ENCODE measurements at places on chromosomes 5 and 9. TPM values are rescaled to one million over a fixed set of nuclear protein-coding genes. Genes with fewer than 3 reads are reported as not detected.

GRCh38 chr5:103942587-103943186 lies 380.1 kb upstream of the NUDT12 start:
- no peak for DNase-seq

- DNase-seq: no peak
Observed at GRCh38 chr5:25649628-25650265, 1005.0 kb upstream of the CDH10 start.

DNA sequence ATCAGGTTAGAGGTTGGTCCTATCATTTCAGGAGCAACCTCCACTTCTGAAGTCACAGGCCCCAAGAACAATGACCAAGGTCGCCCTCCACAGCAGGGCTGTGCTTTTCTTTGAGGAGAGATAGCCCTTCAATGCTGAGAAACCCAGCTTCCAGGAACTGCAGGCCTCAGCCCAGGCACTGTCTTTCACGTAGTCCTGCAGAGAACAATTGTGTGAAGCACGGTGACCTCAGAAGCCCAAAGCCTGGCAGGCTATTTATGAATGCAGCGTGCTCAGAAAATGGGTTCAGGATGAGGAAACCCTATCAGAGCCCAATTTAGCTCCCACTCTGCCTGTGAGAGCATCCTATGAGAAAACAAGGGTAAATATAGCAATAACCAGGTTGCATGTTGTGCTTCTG lies 388.3 kb downstream of the PLK2 start:
- no peak for DNase-seq

DNA sequence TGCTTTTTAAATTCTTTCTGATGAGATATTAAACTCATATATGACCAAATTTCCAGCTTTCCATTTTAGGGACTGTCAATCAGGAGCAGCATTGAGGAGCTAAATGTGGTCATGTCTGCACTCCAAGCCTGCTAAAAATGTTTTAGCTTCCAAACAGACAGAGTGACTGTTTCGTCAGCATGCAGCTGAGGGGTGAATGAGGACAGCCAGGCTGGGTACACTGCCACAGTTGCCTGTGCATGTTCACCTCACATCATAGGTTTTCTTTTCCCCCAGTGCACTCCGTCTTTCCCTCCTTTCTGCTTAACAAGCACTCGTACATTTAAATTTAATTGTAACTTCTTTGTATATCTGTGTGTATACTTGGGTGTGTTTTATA lies 138.1 kb downstream of the ARRDC3 start:
- DNase-seq: no peak

UQCRQ gene
- 187 TPM for total RNA-seq

GRCh38 chr5:114223866-114224265 lies 138.0 kb upstream of the KCNN2 start:
- no peak for DNase-seq

GRCh38 chr9:33136721-33137670 lies 30.1 kb downstream of the B4GALT1 start:
- peak; percentile 36 for DNase-seq

DNA sequence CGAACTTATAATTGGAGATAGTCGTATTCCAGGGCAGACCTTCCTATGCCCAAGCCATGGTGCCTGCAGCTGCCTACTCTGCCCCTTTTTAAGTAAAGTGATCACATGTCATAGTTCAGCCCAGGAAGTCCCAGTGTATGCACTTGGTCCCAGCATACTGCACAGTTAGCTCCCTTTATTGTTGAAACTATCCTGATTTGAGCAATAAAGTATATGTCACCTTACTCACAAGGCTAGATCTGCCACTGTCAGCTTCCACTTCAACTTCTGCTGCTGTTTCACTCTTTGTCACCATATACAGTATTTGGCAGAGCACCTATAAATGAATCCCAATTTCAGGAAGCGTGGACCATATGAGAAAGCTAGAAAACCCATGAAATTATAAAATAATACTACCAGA lies 103.8 kb upstream of the PTGER4 start:
- no peak for DNase-seq

POU5F2 gene
- 3.7 TPM for total RNA-seq

MYORG gene
- 6.6 TPM for total RNA-seq

CAMK2A gene
- 2.5 TPM for total RNA-seq

DNA sequence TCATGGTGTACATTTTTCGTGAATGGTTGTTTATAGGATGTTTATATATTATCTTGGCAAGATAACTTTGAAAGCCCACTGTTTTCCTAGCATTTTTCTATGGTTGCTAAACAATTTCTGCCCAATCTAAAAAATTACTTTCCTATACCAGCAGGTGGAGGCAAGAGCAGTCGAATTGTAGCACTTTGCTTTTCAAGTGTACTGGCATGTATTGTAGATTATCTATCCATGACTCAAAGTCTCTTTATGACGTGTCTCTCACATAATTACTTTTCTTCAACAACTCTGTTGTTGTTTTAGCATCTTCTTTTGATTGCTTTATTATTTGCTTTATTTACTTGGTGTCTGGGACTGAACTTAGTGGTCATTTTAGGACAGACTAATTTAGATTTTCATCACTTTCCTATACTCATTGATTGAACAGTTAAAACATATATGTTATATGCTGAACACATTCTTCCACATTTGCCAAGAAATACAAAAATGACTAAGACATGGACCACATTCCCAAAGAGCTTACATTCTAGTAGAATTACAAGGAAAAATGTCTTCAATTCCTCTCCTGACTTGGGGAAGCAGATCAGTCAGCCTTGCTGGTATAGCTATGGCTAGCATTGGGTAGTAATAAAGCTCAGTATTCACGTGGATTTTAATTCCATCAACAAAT lies 20.7 kb downstream of the NLN start:
- DNase-seq: no peak

DNA sequence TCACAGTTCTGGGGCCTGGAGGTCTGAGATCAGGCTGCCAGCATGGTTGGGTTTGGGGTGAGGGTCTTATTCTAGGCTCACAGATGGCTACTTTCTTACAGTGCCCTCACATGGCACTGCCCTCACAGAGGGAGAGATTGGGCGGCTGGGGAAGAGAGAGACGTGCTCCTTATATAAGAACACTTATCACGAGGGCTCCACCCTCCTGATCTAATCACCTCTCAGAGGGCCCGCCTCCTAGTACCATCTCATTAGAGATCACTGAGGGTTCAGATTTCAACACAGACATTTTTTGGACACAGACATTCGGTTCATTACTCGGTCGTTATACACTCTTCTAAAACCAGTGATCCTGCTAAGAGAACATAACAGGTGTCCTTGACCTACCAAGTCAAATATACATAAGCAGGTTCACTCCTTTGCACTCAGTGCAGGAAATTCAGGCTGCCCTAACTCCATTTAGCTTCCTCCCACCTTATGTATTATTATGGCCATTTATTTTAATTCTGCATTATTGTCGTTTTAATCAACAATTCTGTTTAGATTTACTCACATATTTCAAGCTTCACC lies 121.7 kb downstream of the ICE1 start:
- no peak for DNase-seq

GRCh38 chr9:109487247-109487646 lies 10.9 kb downstream of the PTPN3 start:
- no peak for DNase-seq

GRCh38 chr9:121454972-121455371 lies 44.7 kb downstream of the GGTA1 start:
- no peak for DNase-seq

GRCh38 chr9:72332351-72332750 lies 32.7 kb downstream of the ZFAND5 start:
- no peak for DNase-seq

DNA sequence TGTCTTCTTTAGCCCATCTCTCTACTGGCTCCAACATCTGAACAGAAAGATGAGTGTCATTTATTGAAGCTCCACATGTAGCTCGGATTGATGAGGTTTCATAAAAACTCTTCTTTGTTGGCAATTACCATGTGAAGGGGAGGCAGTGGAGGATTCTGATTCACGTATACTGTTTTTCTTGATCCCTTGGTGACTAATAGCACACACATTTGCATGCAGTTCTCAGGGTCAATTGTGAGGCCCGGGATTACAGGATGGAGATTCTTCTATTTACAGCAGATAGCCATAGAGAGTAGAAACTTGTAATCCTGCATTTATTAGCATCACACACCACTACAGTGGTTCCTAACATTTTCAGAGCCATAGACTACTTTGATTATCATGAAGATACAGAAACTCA lies 133.2 kb upstream of the MARCHF11 start:
- no peak for DNase-seq

GRCh38 chr9:22114956-22115355 lies 105.9 kb upstream of the CDKN2B start:
- DNase-seq: no peak

GRCh38 chr9:129033216-129033615 lies 3.2 kb upstream of the MIGA2 start:
- no peak for DNase-seq

PPP3R2 gene
- total RNA-seq: not detected

LMX1B gene
- 0.71 TPM for total RNA-seq

- no peak for DNase-seq
Observed at GRCh38 chr5:40882291-40882690, 27.0 kb upstream of the C7 start.

C1QTNF2 gene
- total RNA-seq: 4.9 TPM

ADAMTS2 gene
- 25.3 TPM for total RNA-seq

DNA sequence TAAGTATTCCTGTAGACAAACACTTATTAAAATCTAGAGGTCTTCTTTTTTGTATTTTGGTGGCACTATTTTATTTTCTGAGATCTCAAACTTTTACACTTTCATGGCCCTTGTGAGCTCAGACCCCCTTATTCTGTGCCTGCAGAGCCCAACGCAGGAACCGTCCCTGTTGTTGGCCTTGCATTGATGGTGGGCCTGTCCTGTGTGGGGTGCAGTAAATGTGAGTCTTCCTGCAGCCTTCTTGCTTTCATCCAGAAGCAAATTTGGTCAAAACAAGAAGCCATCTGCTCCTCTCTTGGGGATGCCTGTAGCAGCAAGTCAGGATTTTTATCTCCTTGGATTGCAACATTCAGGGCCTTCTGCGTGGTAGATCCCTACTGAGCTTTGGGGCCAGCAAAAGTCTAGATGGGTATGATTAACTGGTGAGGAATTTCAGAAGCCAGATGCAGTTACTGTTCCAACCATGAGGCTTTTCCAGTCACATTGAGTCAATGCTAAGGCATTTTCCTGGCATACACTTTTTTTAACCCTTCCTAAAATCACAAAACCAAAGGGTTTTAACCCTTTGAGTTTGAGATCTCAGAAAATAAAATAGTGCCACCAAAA lies 31.7 kb downstream of the BASP1 start:
- no peak for DNase-seq

DNA sequence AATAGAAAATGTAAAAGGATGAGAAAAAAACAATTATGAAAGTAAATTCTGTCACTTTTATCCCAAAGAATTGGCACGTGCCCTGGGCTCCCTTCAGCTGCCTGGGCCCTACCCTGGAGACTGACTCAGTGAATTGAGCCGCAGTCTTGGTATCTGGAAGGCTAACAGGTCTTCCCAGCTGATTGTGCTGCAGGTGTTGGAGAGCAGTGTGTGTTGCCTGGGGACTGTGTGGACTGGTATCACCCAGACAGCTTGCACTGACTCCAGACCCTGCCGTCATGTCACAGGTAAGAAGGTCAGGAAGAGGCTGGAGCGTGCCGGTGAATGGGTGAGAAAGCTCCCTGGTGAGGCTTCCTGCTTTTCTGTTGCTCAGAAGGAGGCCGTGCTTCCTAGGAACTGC lies 83.3 kb downstream of the AOPEP start:
- no peak for DNase-seq

PRRT1B gene
- not detected for total RNA-seq

DND1 gene
- total RNA-seq: 1.4 TPM

DNA sequence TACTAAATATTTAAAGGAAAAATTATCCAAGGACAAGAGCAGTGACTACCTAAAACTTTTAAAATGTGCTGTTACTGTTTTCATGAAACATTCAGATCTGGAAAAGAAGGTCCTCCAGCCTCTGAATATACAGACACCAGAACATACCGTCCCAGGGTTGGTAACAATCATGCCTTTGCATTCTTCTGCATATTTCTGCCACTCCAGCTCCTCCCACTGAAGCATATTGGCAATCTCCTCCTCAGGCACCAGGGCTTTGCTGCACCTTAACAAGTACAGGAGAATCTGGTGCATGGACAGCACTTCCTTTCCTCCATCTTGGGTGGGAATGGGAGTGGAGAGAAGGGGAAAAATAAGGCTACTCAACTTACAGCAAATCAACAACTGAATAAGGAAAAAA lies 60.0 kb downstream of the DROSHA start:
- no peak for DNase-seq

DNA sequence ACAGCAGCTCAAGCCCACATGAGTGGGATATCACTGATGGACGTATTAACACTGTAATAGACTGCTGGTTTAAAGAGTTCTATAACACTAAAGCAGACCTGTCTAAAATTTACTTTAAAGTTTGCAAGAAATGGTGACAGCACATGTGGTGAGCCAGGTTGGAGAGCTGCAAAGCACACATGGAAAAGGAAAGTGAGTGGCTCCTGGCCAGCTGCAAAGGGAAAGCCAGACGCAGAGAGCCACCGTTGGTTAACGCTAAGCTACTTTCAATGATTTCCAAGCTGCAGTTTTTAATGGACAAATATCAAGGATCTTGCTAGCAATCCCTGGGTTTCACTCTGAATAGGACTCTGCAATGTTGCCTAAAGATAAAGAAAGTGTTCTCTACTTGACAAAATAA lies 89.9 kb downstream of the CTNND2 start:
- DNase-seq: no peak

DNA sequence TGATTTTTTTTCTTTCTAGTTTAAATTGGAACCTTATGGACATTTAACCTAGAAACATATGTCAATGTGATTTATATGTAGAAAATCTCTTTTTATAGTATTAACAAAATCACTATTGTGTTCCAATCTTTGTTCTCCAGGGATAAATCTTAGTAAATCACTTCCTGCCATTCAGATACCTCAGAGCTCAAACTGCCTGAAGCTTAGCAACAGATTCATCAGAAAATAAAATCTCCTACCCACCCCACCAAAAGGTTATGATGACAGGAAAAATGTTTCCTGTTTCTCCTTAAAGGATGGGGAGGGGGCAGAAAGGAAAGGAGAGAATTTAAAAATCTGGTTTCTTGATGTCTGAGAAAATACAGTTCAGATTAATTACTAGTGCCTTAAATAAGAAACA lies 105.0 kb upstream of the TUT7 start:
- DNase-seq: no peak

GRCh38 chr5:141965071-141965470 lies 3.8 kb upstream of the RNF14 start:
- DNase-seq: no peak

DNA sequence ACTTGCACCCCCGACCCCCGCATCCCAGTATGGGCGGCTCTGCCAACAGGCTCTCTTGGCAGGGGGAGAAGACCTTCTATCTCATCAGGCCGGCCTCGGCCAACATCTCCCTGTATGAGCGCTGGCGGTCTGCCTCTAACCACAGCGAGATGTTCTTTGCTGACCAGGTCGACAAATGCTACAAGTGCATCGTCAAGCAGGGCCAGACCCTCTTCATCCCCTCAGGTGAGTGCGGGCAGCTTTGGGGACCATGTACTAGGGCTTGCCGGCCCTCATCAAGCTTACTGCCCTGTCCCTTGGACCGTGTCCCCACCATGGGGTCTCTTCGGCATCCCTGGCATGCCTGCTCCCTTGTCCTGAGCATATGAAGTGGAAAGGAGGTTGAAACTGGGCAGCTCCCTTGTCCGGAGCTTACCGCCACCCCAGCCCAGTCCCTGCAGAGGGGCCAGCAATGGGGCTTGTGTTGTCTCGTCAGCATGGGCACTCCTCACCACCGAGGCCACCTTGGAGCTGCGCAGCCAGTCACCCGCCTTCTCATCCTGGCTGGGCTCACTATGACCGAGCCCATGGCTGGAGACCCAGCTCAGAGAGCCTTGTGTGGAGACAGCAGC lies 78.1 kb downstream of the PHF2 start:
- DNase-seq: peak; percentile 55

PCDHA4 gene
- 0.85 TPM for total RNA-seq

MCTP1 gene
- 63.1 TPM for total RNA-seq

GRCh38 chr9:124220946-124221451 lies 36.8 kb upstream of the NEK6 start:
- peak; percentile 61 for DNase-seq
